ENCODE measurements at places on chromosomes 3 and 15.

- DNase-seq = no peak
These were observed 215.1 kb downstream of the SHQ1 start for GRCh38 chr3:72633121-72633520.

- peak; percentile 42 for DNase-seq
These were observed 54.5 kb upstream of the GOLGA6B start for GRCh38 chr15:72599855-72600464.

DNA sequence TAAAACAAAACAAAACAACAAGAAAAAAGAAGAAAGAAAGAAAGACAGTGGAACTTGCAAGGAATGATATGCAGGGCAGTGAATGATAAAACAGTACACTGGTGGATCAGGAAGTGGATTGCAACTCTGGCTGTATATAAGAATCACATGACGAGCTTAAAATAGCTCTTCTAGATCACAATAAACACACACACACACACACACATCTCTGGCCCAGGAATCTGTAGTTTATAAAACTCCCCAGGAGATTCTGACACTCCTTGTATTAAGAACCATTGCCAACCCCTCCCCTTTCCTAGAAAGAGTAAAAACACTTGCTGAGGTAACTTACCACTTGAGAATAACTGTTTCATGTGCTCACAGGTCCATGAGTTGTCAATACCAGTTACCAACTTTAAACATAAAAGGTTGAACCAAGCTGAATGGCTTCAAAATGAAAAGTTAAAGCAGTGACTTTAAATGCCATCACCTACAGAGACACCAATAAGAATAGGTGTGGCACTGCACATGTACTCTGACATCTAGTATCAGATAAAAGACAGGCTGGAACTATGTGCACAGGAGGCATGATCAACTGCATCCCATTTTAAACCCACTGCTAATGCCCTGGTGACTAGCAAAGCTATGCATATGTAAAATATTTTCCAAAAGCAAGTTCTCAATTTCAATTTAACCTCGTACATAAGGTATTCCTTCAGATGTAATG is 3.9 kb downstream of the CPOX start:
- DNase-seq = no peak

- no peak for DNase-seq
These were observed 76.6 kb upstream of the PRTG start for GRCh38 chr15:55819397-55820034.

DNA sequence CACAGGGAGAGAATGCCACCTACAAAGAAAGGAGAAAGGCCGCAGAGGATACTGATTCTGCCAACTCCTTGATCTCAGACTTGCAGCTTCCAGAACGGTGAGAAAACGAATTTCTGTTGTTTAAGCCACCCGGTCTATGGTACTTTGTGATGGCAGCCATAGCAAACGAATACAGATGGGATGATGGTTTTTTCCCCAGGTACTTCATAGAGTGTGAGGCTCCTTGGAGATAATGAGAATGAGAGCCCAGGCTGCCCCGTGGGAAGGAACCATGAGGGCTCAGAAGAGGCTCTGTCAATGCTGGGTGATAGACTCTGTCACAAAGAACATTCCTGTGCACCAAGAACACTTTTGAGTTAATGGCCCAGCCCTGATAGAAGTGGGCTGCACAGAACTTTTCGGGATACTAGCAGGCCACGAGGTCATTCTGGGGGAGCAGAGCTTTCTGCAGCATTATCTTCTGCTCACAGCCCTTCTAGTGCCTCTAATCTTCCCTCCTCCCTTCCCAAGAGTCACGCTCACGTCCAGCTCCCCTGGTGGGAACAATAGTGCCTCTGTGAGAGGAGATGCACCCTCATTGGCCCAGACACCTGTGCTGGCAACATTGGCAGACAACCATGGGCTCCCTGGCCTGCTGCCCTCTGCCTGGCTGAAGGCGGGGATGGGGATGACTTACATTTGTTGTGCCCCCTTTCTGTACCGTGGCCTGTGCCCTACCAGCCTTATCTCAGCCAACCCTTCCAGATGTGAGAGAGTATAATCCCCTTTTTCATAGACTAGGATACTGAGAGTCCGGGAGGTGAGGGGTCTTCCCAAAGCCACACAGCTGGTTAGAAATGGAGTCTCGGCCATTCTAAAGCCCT is 5.2 kb upstream of the RLBP1 start:
- DNase-seq = no peak

DNA sequence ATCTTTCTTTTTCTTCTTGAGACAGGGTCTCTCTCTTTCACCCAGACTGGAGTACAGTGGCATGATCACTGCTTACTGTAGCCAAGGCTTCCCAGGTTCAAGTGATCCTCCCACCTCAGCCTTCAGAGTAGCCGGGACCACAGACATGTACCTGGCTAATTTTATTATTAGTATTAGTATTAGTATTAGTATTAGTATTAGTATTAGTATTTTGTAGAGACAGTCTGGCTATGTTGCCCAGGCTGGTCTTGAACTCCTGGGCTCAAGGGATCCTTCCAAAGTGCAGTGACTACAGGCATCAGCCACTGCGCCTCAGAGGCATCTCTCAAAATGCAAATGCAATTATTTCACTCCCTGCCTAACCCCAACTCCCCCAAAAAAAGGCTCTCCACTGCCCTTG is 1.7 kb downstream of the KIF7 start:
- no peak for DNase-seq

- DNase-seq = no peak
These were observed 642.0 kb upstream of the KCNMB2 start for GRCh38 chr3:177894081-177894728.

GRCh38 chr3:172289583-172289982 is 158.7 kb downstream of the GHSR start:
- peak; percentile 21 for DNase-seq

GRCh38 chr3:127779747-127780146 is 42.6 kb downstream of the MGLL start:
- peak; percentile 69 for DNase-seq

DNA sequence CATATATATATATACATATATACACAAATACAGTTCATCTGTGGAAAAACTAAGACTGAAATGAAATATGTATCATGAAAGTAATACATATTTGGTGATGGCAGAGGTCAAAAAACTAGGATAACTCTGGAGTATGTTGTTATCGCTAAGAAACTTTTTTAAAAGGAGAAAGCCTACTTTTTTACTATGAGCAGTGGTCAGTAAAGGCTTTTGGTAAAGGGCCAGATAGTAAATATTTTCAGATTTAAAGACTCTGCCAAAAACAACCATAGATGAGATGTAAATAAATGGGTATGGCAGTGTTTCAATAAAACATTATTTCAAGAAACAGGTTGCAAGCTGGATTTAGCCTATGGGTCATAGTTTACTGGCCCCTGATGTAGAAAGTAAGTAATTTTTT is 93.8 kb upstream of the TGFBR2 start:
- no peak for DNase-seq

DNA sequence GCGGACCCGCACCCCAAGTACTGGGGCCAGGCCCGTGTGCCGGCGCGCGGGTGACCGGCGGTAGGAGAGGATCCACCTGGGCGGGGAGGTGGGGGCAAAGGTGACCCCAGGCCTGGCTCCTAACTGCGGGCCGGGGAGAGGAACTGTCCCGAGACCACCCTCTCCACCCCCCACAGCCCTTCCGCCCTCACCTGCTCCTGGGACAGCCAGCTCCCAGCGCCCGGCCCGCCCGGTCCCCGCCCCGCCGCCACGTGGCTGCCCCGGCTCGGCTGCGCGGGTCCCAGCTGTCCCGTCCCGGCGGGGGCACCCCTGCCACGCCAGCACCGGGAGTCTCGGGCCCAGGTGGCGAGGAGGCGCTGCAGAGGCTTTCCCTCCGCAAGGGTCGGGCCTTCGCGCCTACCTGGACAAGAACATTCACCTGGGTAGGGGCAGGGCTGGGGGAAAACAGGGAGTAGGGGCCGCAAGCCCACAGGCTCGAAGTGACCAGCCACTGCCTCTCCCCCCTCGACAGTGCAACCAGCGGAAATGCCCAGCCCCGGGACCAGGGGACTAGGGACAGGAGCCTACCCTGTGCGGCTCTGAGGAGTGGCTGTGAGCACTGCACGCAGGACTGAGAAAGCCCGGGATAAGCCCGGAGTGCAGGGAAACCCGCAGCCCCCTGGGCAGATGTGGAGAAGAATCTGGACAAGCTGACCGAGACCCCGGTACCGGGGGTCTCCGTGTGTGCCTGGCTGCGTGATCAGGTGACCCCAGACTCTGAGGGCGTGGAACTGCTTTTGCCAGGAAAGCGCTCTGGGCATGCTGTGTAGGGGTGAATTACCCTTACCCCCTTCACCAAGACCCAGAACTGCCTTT is at the start of gene SLC12A8:
Gene SLC12A8, minus strand, starts transcription at position 240 of the 855 bp plus-strand sequence. CDS start 1,399 bp downstream, outside the sequence.
- DNase-seq = peak; percentile 34

GRCh38 chr3:54550221-54550977 is 377.5 kb downstream of the LRTM1 start:
- no peak for DNase-seq

DNA sequence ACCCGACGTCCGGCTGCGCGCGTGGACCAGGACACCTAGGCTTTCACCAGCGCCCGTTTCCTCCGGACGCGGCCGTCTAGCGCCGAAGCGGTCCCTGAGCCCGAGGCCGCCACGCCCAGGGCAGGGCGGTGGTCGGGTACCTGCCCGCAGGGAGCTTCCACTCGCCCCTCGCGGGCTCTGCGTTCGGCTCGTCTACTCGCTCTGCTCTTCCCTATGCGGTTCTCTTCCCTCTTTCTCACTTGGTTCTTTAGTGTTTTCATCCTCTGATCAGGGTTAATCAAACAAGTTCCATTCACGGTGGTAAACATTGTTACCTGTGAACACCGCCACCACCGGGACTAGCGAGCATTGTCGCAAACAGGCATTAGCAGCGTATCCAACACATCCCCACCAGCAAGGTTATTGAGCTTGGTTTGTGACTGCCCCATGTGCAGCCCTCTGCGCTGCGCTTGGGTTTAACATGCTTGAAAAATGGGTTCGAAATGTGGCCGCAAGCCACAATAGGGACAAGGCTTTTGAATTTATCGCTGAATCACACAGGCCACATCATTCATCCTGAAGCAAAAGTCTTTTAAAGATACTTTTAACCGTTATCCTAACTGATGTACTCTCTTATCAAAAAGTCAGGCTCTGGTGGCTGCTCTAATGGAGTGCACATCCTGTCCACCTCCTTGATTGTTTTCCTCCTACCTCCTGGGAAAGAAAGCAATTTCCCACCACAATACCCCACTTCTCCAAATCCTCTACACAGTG is 843 bp upstream of the CD47 start:
- peak; percentile 15 for DNase-seq

- DNase-seq = no peak
These were observed 647.6 kb upstream of the TGFBR2 start for GRCh38 chr3:29958816-29959215.

GRCh38 chr15:39426552-39427532 is 154.0 kb upstream of the THBS1 start:
- peak; percentile 66 for DNase-seq

DNA sequence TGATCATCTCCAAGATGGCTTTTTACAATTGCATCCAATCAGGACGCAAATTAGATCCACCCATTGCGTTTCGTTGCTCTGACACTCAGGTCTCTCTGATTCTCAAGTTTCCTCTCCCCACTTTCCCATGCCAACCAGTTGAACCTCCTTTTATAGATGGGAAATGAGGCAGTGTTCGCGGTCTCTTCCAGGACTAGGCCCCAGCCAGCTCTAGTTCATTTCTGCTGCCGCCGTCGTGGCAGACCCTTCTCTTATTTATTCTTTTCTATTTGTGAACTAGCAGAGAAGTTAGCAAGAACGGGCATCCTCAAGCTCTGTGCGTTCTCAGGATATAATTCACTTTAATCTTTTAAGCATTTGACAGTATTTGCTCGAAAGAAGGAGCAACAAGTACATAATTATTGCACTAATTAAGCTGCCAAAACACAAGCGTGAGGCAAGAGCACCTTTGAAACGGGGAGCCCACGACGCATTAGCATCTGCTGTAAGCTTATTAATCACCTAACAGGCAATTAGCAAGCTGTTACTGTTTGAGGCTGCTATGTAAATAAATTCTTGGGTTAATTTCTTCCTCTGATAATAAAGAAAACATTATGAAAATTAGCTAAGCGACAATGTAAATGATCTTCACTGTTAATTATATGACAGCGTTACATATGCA is 246.4 kb upstream of the TLE3 start:
- no peak for DNase-seq

GRCh38 chr3:37906734-37907282 is 45.1 kb downstream of the CTDSPL start:
- DNase-seq = no peak

GRCh38 chr3:43411429-43411828 is 125.1 kb downstream of the SNRK start:
- DNase-seq = no peak

- no peak for DNase-seq
These were observed 807.4 kb downstream of the SQOR start for GRCh38 chr15:46442184-46442583.

DNA sequence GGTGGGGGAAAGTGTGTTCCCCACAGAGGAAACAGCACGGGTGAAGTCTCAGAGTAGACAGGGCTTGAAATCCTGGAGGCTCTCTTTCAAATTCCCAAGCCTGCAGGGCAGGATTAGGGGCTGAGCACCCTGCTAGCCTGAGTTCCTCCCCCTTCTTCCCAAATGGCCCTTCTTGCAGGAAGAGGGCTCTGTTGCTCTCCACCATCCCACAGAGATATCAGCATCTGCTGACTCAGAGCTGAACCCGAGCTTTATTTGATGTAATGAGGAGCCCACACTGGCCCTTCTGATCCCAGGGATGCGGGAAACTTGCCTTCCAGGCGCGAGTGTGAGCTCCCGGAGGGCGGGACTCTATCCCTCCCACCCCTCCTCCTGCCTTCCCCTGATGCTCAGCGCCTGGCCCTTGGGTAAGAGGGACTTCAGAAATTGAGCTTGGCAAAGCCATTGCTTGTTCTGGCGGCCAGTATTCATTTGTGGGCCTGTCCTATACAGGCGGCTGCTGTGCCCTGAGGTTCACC is 1.4 kb upstream of the STRA6 start:
- no peak for DNase-seq

GRCh38 chr3:24493746-24494617 is 668 bp downstream of the THRB start:
- no peak for DNase-seq

GRCh38 chr15:33071451-33071850 is 123.1 kb downstream of the FMN1 start:
- DNase-seq = no peak

DNA sequence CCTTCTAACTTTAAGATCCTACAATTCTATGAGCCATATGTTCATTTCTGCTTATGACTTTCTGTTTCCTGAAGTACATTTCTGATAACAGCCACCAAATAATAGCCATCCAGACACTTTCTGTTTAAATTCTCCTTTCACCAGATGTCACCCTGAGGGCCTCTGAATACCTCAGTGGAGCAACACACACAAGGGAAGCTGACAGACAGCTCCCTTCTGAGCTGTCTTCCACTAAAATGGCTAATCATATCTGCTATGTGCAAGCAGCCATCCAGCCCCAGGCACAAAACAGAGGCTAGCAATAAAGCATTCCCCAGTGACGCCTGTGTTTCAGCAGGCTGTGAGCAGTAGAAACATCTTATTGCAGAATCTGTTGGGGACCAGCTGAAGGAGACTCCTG is 666.6 kb upstream of the UBE2E2 start:
- no peak for DNase-seq

- no peak for DNase-seq
These were observed 9.2 kb downstream of the NDUFB5 start for GRCh38 chr3:179613807-179614206.
